ENCODE measurements at places on chromosomes 12 and 14.

DNA sequence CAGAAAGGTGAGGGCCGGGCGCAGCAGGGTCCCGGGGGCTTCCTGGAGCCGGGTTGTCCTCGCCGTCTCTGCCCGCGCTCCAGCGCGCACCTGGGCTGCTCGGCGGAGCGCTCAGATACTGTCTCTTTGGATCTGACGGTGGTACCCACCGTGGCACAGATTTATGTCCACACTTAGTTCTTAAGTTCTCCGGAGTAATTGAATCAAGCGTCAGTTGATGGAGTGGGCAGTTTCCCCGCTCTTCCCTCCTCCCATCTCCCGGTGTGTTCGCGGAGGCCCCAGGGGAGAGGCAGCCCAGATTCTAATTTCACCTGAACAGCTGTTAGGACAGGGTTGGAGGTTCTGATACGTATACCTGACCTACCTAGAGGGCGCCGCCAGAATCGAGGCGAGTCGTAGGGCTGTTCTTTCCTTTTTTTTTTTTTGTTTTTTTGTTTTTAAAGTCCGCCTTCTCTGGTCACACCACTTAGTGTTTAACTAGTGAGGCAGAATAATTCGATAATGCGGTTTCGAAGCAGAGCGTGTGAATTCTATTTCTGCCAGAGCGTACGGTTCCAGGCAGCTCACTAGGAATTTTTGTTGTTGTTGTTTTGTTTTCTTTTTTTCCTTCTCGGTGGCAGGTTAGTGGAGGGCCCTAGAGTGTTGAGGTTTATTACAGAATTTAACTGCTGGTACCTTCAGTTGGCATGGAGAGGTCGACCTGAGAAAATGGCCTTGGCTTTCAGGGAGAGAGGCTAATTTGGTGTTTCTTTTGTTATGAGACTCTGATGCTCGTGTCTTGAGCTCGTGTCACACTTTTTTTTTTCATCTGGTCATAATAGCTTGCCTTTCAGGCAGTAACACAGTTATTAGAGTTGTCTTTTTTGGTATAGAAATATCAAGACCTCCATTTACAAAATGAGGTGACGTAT, 22.3 kb upstream of the GNS start:
- DNase-seq: peak; percentile 38

GRCh38 chr12:52805000-52805399, 8.9 kb downstream of the KRT4 start:
- DNase-seq: peak; percentile 70

DNA sequence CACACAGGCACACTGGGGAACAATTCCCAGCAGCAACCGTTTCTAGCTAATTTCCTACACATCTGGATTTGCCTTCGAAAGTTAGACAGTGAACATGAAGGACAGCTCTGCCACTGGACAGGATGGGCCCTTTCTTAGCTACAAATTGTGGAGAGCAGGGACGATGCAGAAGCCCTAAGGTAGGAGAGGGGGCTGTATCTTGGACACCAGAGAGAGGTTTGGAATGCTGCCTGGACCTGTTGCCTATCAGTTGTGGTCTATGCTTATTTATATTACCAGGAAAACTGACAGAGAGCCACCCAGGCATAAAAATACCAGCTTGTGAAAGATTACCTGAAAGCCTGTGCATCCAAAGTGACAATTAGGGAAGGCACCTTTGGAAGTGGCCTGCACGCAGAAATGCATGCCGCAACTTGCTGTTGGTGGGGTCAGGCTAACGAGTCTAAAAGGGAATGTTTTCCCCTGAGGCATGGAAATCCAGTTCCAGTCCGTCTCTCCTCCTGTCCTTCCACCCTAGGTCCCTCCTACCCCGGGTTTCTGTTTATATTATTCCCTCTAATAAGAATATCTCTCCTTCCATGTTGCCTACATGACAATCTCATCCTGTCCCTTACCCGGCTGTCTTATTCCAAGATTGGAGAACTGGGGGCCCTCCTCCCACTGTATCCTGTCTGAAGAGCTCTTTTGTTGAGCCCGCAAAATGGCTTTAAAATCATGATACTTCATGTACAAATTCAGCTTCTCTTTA, 60.2 kb downstream of the MDM2 start:
- peak; percentile 40 for DNase-seq

DNA sequence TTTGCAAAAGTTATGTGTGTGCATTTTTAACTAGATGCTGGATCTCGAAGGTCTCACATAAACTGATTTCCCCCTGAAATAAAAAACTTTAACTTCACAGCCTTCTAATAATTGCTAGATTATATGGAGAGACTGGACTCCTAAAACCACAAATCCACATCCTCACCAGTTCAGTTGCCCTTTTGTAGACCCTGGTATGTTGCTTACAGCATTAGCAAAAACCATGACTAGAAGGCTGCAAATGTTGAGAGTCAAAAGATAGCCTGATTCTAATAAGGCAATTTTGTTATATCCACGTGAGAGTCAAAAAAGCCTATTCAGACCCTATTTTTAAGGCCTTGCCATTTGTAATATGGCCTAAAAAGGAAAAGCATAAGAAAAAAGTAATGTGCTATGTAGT, 37.4 kb downstream of the RASSF8 start:
- no peak for DNase-seq

DNA sequence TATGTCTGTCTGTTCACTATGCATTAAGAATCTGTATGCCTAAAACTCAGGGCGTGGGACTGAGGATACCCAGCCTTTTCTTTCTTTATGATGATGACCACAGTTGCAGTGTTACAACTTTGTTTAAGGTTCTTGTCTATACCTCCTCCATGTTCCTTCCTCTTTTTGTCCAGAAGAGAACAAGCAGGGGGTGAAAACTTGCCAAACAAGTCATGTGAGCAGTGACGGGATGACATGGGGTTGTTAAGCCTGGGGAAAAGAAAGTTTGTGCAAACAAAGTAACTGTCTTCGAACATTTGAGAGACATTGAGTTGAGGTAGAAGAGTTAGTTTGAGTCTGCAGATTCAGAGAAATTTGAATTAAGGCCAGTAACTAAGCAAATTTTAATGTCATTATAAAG, 505.5 kb downstream of the NPAS3 start:
- DNase-seq: no peak

GRCh38 chr12:98509063-98509462, 6.3 kb upstream of the TMPO start:
- DNase-seq: no peak

GRCh38 chr14:51410897-51411296, 170.8 kb downstream of the TMX1 start:
- DNase-seq: no peak

DNA sequence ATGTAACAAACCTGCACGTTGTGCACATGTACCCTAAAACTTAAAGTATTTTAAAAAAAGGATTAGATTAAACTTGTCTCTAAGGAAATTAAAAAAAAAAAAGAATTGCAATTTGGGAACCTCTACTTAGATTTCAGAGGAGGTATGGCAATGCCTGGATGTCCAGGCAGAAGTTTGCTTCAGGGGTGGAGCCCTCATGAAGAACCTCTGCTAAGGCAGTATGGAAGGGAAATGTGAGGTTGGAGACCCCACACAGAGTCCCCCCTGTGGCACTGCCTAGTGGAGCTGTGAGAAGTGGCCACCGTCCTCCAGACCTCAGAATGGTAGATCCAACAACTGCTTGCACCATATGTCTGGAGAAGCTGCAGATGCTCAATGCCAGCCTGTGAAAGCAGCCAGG, 279.6 kb upstream of the CCDC196 start:
- DNase-seq: no peak

GRCh38 chr12:82510386-82510785, 152.1 kb downstream of the METTL25 start:
- no peak for DNase-seq

DNA sequence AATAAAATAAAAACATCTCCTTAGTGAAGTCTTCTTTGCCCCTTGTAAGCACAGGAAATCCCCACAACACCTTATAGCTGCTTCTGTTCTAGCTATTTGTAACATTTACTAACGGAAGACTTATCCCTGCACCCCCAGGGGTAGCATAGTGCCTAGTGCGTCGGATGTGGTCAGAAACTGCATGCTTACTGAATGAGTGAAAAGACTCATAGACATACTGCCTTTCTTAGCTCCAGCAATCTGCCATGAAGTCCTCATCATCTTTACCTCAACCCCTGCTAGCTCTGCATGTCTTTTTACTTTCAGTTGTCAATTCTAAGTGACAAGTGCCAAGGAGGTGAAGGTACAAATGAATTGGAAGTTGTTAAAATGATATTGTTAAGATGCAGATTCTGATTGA, 12.9 kb downstream of the RIOX1 start:
- DNase-seq: no peak

GRCh38 chr12:67876305-67876915, 112.8 kb upstream of the IFNG-AS1 start:
- DNase-seq: no peak

DNA sequence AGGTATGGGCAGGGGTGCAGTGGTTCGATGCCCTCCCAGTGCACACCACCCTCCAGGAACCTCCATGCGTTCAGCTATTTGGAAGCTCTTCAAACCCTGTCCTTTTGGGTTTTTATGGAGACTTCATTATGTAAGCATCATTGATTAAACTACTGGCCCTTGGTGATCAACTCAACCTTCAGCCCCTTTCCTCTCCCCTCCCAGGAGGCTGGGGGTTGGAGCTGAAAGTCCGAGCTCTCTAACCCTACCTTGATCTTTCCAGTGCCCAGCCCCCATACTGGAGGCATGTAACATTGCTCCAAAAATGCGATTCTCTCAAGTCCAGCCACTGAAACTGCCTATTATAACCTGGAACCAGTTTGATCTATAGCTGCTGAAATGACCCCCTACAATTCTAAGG, 188.1 kb downstream of the IPO8 start:
- no peak for DNase-seq

DNA sequence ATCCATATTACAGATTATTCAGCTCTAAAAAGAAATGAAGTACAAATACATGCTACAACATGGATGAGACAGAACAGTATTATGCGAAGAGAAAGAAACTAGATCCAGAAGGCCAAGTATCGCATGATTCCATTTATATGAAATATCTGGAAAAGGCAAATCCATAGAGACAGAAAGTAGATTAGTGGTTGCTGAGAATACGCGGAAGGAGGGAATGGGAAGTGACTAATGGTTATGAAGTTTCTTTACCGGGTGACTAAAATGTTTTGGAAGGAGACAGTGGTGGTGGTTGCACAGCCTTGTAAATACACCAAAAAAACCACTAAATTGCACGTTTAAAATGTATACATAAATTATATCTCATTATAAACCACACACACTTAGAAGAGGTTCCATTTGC, 12.5 kb downstream of the PRDM4 start:
- DNase-seq: no peak

GRCh38 chr12:52760623-52761022, 16.5 kb downstream of the KRT76 start:
- no peak for DNase-seq

GRCh38 chr12:125890366-125890905, 825.2 kb downstream of the AACS start:
- DNase-seq: no peak

- DNase-seq: no peak
Measured at GRCh38 chr14:100770046-100770445, 43.4 kb downstream of the DLK1 start.

GRCh38 chr14:38629412-38629811, 373.5 kb upstream of the CLEC14A start:
- DNase-seq: peak; percentile 79

DNA sequence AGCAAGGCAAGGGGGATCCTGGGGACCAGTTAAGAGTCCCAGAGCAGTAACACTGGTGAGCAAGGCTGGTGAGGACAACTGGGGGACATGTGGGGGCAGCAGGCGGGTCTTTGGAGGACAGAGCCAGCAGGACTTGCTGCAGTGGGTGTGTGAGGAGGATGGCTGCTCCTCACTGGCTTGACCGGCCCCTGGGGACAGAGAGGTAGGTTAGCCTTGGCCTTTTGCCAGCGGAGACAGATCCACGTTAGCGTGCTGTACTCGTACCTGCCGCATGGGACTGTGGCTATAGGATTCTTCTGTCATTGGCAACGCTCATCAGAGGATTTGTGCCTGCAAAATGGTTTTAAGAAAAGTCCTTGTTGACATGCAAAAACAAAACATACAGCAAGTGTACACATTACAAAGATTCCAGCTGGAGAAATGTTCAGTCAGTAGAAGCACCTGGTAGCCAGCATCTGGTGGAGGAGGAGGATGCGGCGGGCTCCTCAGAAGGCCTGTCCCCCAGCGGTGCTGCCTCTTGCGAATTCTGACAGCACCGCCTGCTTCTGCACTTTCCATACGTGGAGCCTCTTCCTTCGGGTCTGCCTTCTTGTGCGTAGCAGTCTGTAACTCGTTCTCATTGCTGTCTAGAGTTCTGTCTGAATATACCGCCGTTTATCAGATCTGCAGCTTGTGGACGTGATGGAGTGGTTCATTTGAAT, 91.3 kb downstream of the EP400 start:
- DNase-seq: no peak

GRCh38 chr12:100453951-100454350, 19.7 kb upstream of the NR1H4 start:
- DNase-seq: no peak

DNA sequence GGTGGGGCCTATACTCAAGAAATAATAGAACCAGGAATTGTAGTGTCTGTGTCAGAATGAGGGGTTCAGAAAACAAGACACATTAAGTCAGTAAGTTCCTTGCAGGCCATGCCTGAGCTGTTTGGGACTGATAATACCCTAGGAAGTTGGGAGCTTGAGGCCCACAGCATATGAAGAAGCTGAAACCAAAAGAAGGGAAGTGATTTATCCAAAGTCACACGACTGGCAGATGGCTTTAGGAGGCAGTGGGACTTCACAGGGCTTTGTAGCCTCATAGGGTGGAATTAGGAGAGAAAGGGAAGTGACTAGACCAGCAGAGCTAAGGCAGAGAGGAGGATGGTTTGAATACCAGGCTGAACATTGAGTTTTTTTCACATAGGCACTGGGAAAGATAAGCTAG, 56.6 kb upstream of the SRSF5 start:
- DNase-seq: no peak
